Coronary artery (tissue), 2 donors: ENCODE measurements at places on chromosomes 11 and 22.

DNA sequence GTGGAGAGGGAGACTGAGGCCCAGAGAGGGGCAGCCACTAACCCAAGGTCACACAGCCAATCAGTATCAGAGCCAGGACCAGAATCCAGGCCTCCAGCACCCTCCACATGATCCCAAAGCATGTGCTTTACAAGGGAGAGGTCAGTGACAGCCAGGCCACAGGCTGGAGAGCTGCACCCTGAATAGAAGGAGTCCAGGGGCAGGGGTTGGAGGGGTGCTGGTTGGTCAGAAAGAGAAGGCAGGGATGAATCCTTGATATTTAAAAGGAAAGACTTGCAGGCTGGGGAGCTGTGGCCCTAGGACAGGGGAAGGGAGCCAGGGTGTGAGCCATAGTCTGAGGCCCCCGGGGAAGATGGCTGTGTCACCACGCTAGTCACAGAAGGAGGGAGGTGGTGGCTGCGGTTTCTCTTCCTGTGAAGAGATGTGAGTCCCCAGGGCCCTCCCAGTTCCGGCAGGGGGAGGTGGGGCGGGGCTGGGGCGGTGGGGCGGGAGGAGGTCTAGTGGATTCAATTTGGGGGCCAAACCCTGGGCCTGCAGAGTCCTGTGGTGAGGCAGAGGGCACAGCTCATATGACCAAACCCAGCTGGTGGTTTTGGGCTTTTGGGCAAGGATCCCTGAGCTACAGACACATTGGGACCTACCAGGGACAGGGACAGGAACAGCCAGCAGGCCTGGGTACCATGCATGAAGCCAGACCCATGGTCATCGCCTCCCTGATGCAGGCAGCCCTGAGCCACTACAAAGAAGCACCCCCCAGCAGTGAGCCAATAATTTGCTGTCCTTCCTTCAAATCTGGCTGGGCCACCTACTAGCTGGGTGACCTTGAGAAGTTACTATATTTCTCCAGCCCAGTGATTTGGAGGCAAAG is 14.0 kb downstream of the RAC2 start:
- DNase-seq = no peak

- no peak for DNase-seq
These were observed 129.3 kb upstream of the FGF3 start for GRCh38 chr11:69948256-69949141.

GRCh38 chr11:112115386-112115785 is 28.7 kb downstream of the SDHD start:
- no peak for DNase-seq

- no peak for DNase-seq
These were observed 859 bp upstream of the KRTAP5-5 start for GRCh38 chr11:1628506-1629325.

- no peak for DNase-seq
These were observed 4747.7 kb upstream of the OR11H1 start for GRCh38 chr22:10780281-10780680.

- no peak for DNase-seq
These were observed 76.4 kb upstream of the SLC22A12 start for GRCh38 chr11:64514590-64514989.

DNA sequence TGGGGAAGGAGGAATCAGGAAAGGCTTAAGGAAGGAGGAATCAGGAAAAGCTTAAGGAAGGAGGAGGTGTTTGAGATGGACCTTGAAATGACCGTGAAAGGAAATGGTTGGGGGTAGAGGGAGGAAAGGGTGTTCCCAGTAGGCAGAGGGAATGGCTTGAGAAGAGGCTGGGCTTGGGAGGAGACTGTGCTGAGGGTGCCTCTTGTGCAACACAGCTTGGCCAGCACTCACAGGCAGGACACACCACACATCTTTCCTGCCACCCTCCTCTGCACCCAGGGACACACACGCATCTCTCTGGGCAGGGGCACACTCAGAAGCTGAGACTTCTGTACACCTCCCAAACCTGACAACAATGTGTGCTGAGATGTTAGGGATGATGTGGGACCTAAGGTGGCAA is 151.4 kb downstream of the FBXO7 start:
- DNase-seq = no peak

GRCh38 chr11:17578958-17579357 is 31.9 kb downstream of the OTOG start:
- peak; percentile 40 for DNase-seq

GRCh38 chr11:60902625-60903024 is 3.8 kb downstream of the PRPF19 start:
- DNase-seq = no peak

- peak; percentile 90 for DNase-seq
These were observed 32.1 kb downstream of the UQCR10 start for GRCh38 chr22:29799217-29799680.

GRCh38 chr22:36395915-36396314 is 8.1 kb upstream of the MYH9 start:
- DNase-seq = no peak
